Body of pancreas (tissue), 4 donors: ENCODE measurements at places on chromosomes 4 and X. TPM values are rescaled to one million over a fixed set of nuclear protein-coding genes. Genes with fewer than 3 reads are reported as not detected.

- no peak for DNase-seq
Measured at GRCh38 chrX:153063315-153063714, 7.0 kb downstream of the PNMA3 start.

GRCh38 chr4:42768125-42768748 lies 111.3 kb upstream of the ATP8A1 start:
- no peak for DNase-seq

The MAGEB6B gene
- total RNA-seq = not detected

GRCh38 chr4:186169945-186170802 lies 21.2 kb upstream of the CYP4V2 start:
- DNase-seq = no peak

DNA sequence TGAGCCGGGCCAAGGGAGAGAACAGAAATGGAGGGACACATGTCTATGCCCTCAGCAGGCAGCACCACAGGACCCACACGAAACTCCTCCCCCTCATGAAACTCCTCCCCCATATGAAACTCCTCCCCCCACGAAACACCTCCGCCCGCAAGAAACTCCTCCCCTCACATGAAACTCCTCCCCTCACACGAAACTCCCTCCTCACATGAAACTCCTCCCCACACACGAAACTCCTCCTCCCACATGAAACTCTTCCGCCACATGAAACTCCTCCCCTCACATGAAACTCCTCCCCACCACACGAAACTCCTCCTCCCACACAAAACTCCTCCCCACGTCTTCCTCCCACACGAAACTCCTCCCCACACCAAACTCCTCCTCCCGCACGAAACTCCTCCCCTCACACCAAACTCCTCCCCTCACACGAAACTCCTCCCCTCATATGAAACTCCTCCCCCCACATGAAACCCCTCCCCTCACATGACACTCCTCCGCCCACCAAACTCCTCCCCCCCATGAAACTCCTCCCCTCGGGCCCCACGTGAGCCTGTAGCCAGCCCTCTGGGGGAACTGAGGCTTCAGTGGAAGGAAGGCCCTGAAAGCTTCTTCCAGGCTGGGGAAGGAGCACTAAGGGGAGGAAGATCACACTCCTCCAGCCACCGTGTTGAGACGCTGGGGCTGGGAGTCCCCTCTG lies 15.2 kb downstream of the ADRA2C start:
- no peak for DNase-seq

- DNase-seq = no peak
Measured at GRCh38 chr4:27467351-27467750, 606.7 kb downstream of the STIM2 start.

- no peak for DNase-seq
Measured at GRCh38 chr4:67565284-67565683, 6.8 kb downstream of the STAP1 start.

GRCh38 chrX:65994519-65995506 lies 45.1 kb downstream of the VSIG4 start:
- DNase-seq = no peak

DNA sequence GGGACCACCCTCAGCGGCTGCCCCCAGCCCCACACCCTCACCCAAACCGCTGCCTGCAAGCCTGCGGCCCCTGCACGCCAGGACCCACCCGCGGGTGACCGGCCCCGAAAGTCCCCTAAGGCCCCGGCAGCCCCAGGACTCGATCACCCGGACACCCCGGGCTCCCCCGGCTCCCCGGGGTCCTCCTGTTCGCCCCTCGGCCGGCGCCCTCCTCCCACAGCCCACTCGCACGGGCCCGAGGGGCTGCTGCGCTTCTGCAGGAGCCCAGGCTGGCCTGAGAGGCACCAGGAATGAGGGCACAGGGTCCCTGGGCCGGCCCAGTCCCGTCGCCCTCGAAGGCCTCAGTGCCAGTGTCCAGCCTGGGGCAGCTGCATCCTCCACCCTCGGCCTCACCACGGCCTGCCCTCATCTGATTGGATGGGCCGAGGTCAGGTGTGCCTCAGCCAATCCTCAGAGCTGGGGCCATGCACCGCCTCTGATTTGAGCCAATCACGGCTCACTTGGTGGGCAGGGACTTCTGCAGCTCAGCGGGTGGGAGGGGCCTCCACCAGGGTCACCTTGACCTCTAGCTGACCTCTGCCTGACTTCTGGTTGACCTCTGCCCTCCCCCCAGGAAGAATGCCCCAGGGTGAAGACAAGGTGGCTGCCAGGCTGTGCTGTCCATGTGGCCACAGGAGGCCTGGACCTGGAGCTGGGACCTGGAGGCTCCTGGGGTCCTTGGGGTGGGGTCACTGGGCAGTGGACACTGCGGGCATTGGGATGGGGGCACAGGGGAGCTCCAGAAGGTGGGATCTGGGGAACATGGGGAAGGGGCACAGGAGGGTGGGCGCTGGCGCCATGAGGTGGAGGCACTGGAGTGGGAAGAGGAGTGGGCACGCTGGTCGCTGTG lies 97.6 kb upstream of the NKX1-1 start:
- DNase-seq = peak; percentile 7

DNA sequence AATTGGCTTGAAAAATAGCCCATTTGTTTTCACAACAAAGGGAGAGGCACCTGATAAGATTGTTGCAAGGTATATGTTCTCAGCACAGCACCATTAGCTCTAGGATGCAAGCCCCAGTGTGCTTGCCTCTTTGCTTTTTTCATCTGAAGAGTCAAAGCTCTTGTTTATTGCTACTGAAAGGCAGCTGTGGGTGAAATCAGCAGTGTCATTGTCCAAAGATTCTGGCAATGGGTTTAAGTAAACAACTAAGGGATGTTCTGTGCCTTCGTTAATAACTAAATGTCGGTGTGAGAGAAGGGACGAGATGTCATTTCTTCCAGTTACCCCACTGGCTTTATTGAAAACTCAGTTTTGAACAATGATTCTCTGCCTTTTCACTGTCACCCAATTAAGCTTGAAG lies 567.7 kb downstream of the KCNIP4 start:
- DNase-seq = no peak
